AML-193 (cell line): ENCODE measurements at places on chromosomes 5 and 9.
A peak's percentile ranks its signal among the peaks of the same experiment; 100 is the strongest.

- no peak for DNase-seq
These were observed 541.7 kb downstream of the MTRR start for GRCh38 chr5:8410618-8411017.

GRCh38 chr5:55172051-55172899 is 702 bp downstream of the CDC20B start:
- DNase-seq = peak; percentile 59

GRCh38 chr5:143314659-143315058 is 88.8 kb downstream of the NR3C1 start:
- DNase-seq = no peak

DNA sequence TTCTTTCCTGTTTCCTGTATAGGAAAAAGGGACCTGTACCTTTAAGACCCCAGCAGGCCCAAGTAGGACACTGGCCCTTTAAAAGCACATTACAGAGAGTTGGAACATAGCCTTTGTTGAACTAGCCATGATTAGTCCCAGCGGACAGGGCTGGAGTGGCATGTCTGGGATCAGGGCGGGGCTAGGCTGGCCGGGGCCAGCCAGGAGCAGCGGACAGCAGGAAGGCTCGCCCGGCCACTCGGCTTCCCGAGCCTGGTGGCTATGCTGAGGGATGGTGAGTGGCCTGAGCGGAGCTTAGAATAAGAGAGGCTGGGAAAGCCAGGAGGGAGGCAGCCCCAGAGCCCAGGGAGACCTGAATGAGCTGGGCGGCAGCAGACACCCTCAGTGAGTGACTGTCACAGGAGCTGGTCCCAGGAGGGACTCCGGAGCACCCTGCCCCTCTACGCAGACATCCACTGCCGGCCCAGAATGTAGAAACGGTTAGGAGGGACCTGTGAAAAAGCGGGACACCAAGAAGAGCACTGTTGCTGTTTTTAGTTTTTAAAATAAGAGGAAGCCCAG is 92.1 kb downstream of the DAB2IP start:
- no peak for DNase-seq

- no peak for DNase-seq
These were observed 74.7 kb downstream of the PPARGC1B start for GRCh38 chr5:149804478-149805450.

DNA sequence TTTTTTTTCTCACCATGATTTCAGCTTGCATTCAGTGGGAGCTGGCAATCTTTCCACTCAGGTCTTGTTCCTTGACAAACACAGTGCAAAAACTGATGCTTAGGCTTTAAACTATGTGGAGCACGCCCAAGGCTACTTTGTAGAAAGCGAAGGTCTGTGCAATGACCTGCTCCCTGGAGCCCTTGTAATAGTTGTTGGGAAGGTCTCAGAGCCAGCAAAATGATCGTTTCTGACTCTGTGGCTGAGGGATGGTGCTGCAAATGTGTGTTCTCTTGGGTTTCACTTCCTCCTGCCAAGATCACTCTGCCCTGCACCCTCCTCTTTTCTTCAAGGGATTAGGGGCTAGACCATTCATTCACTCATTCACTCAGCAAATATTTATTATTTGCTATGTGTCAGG is 249.7 kb upstream of the MAP3K1 start:
- no peak for DNase-seq
